ENCODE measurements at places on chromosomes 7 and 10.

DNA sequence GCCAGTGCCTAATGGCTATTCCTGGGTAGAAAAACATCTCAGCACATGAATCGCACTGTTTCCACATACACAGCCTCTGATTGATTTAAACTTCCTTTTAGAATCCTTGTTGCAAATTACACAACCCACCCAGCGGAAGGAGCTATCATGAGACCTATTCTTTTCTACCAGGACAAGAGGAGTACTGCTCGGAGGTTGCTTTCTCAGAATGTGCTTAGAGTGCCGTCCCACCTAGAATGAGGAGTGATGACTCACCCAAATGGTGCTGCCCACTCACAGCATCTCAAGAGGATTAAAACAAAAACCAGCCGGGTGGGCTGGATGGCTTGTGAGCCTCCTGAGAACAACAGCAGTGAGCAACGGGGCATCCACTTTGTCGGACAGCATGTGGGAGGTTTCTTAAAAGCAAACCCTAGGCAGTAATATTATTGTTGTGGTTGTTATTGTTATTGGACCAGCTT, 128.9 kb downstream of the DGKI start:
- no peaks in the 10 kb centered on the region for H3K4me1 ChIP-seq
- no peaks in the 10 kb centered on the region for H3K27me3 ChIP-seq
- no peaks in the 10 kb centered on the region for H3K36me3 ChIP-seq
- no peak overlapping the region for H3K27ac ChIP-seq
- H3K4me3 ChIP-seq = no peak overlapping the region

GRCh38 chr10:14186245-14186644, 144.5 kb downstream of the FRMD4A start:
- H3K27me3 ChIP-seq = peaks cover 55% of the 10 kb centered on the region
- DNase-seq = no peak
- peaks cover 3% of the 10 kb centered on the region for H3K36me3 ChIP-seq

- peaks cover 3% of the 10 kb centered on the region for H3K36me3 ChIP-seq
- DNase-seq = no peak
- H3K4me3 ChIP-seq = peak overlapping the region; percentile 36
- peaks cover 15% of the 10 kb centered on the region for H3K4me1 ChIP-seq
Observed at GRCh38 chr7:157009778-157010587, 480 bp downstream of the MNX1 start.

DNA sequence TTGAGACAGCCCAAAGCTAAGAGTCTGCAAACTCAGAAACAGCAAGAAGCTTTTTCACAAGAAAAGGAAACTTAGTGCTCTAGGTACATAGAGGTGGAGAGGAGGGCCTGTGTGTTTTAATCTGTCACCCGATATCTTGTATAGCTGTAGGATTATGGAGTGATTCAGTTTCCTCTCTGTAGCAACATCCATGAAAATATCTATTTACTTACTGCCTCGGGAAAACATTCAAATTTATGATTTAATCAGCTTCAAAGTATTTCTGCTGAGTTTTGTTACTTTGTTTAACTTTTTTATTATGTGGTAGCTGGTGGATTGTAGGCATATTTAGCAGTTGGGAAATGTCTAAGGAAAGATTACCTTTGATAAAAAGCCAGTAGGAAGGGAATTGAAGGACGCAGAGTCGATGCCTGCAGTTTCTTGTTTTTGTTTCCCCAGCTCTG, 292.0 kb downstream of the CCDC3 start:
- no peaks in the 10 kb centered on the region for H3K27me3 ChIP-seq
- no peak overlapping the region for H3K4me3 ChIP-seq
- DNase-seq = no peak
- H3K36me3 ChIP-seq = no peaks in the 10 kb centered on the region
- peaks cover 47% of the 10 kb centered on the region for H3K4me1 ChIP-seq

DNA sequence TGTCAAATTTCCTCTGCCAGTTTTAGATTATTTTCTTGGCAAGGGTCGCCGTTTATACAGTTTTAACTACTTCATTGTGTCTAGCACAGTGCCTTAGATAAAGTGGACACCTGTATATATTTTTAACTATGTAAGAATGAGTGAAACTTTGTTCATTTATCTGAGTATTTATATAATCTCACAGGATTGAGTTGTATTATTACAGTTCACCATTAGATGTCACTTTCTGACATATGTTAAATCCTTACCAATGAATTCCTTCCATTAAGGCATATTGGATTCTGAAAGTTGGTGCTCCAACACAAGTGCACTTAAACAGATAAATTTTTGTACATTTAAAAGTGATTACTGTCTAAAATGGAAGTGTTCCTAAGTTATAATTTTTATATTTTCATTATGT, 43.0 kb downstream of the ZMYND11 start:
- no peak overlapping the region for H3K27ac ChIP-seq
- H3K36me3 ChIP-seq = peaks cover 18% of the 10 kb centered on the region
- H3K4me1 ChIP-seq = peaks cover 12% of the 10 kb centered on the region
- no peaks in the 10 kb centered on the region for H3K27me3 ChIP-seq
- no peak for DNase-seq

GRCh38 chr7:56106108-56107073, at the start of gene CHCHD2:
Gene CHCHD2, minus strand, starts transcription at chr7:56106476. Its CDS starts 63 bp downstream, at chr7:56106413.
- H3K27ac ChIP-seq = peak within 1 kb of the TSS; percentile 97
- H3K4me3 ChIP-seq = peak within 1 kb of the TSS; percentile 96
- H3K27me3 ChIP-seq = no peaks in the 10 kb centered on the region
- peaks cover 39% of the 10 kb centered on the region for H3K4me1 ChIP-seq

GRCh38 chr7:46279290-46279689, 358.2 kb upstream of the IGFBP3 start:
- DNase-seq = no peak
- H3K4me3 ChIP-seq = no peak overlapping the region
- H3K27me3 ChIP-seq = no peaks in the 10 kb centered on the region
- no peaks in the 10 kb centered on the region for H3K4me1 ChIP-seq
- H3K36me3 ChIP-seq = no peaks in the 10 kb centered on the region
- H3K27ac ChIP-seq = no peak overlapping the region

DNA sequence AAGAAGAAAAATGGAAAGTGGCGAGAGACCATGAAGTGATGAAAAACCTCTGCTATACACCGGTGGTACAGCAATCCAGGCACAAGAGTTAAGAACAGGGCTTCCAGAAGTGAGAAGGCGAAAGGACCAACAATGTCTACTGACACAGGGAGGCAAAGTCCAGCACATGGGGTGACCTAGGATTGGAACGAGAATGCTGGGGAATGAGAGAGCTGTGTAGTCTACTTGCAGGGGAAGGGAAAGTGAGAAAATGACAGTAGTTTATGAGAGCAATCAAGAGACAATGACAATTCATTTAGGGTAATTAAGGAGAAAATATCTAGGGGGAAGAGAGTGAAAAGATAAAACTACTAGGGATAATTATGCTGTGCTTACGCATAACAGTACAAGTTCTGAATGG, 169.2 kb downstream of the SLC25A13 start:
- H3K36me3 ChIP-seq = no peaks in the 10 kb centered on the region
- no peak overlapping the region for H3K4me3 ChIP-seq
- H3K27ac ChIP-seq = no peak overlapping the region

Data from activated CD4-positive, alpha-beta T cell treated with anti-CD3 and anti-CD28 coated beads, Interleukin-2, amount 10 ng/mL, durations not matched to agents 7 days and 5 days (primary cell).